ENCODE measurements at places on chromosomes 5 and 9. TPM values are rescaled to one million over a fixed set of nuclear protein-coding genes. Genes with fewer than 3 reads are reported as not detected.

C5orf58 gene
- not detected for total RNA-seq

MLANA gene
- not detected for total RNA-seq

HSD17B3 gene
- 1.5 TPM for total RNA-seq

THOC3 gene
- 70.6 TPM for total RNA-seq

ASS1 gene
- total RNA-seq: not detected

ZNF483 gene
- 22.1 TPM for total RNA-seq

DMRT3 gene
- not detected for total RNA-seq

DNA sequence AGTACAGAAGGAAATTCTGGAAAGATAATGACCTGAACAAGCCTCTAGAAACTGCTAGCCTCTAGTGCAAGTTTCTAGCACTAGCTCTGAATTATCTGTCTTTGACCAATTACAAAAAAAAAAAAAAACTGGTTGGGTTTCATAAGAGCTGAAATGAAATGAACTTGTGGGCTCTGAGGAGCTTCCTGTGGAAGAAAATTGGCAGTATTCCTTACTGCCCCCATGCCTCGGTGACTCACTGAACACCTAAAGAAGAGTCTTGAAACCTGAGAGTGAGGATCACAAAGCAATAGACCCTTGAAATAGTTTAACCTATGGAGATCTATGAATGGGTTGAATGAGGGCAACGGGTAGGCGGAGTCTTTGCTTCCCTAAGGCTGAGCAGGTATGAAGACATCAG is 263.6 kb upstream of the RASA1 start:
- DNase-seq: no peak
- H3K27me3 ChIP-seq: peaks cover 5% of the 10 kb centered on the region
- no peaks in the 10 kb centered on the region for H3K36me3 ChIP-seq
- no peaks in the 10 kb centered on the region for H3K4me1 ChIP-seq
- no peak overlapping the region for H3K4me3 ChIP-seq

DNA sequence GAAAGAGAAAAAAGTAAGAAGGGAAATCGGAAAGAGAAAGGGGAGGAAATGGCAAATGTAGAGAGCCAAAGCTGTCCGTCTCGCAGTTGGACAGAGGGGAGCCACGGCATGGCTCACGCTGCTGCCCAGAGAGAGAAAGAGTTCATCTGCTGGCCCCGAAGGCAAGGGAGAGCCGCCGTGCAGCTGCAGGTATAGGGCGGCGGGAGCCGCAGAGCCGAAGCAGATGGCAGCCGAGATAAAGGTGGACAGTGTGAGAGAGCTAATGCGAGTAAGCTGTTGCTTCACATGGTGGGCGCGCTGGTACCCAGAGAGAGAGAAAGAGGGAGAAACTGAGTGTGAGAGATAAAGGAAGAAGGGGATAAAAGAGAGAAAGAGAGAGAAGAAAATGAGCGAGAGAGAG is 188.4 kb upstream of the PPP1R26 start:
- no peaks in the 10 kb centered on the region for H3K4me1 ChIP-seq
- H3K27ac ChIP-seq: no peak overlapping the region
- H3K27me3 ChIP-seq: no peaks in the 10 kb centered on the region
- DNase-seq: no peak
- H3K4me3 ChIP-seq: no peak overlapping the region
- H3K36me3 ChIP-seq: no peaks in the 10 kb centered on the region

DNA sequence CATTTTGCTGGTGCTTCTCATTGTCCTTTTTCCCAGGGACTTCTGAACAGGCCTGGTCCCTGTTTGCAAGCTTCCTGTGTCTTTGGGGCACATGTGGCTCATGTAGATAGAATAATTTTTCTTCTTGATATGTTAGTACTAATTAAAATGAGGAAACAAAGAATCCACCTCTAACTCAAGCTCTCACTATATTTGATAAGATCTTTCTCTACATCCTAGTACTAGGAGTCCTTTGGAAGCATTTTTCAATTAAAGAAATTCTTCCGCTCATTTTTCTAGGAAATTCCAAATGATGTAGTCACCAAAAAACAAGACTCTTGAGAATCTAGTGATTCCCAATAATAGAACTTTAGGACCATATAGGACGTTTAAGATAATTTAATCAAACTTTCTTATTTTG is 165.3 kb downstream of the SEC61B start:
- no peak overlapping the region for H3K4me3 ChIP-seq
- no peak for DNase-seq
- no peak overlapping the region for H3K27ac ChIP-seq
- no peaks in the 10 kb centered on the region for H3K4me1 ChIP-seq
- H3K36me3 ChIP-seq: no peaks in the 10 kb centered on the region

- peak overlapping the region; percentile 96 for H3K27ac ChIP-seq
- peak overlapping the region; percentile 84 for H3K4me3 ChIP-seq
- no peaks in the 10 kb centered on the region for H3K27me3 ChIP-seq
Observed at GRCh38 chr5:76544268-76544926, 78.8 kb downstream of the F2RL2 start.

DNA sequence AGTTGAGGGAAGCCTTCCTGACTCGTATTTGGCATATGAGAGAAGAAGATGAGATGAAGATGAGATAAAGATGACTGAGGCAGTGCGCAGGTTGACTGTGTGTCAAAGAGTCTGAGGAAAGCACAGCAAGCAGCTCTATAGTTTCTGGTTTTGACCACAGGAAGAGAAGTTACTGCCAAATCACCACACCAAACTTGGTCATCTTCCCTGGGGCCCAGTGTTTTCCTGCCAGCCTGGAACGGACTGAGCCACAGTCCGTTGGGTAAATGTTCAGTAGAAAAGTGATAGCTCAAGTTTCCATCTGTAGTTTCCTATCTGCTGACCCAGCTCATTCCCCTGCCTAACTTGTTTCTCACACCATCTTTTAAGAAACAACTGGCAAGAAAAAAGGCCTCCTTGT is 80.7 kb upstream of the ADAMTS19 start:
- H3K4me1 ChIP-seq: no peaks in the 10 kb centered on the region
- H3K36me3 ChIP-seq: no peaks in the 10 kb centered on the region
- no peak overlapping the region for H3K4me3 ChIP-seq
- no peak overlapping the region for H3K27ac ChIP-seq

- no peak overlapping the region for H3K4me3 ChIP-seq
- DNase-seq: peak; percentile 23
- H3K4me1 ChIP-seq: no peaks in the 10 kb centered on the region
- H3K27ac ChIP-seq: no peak overlapping the region
- H3K27me3 ChIP-seq: peaks cover 2% of the 10 kb centered on the region
- no peaks in the 10 kb centered on the region for H3K36me3 ChIP-seq
Observed at GRCh38 chr9:115591584-115591984, 473.6 kb upstream of the TNC start.

GRCh38 chr5:80106916-80107315 is 71.8 kb downstream of the THBS4 start:
- H3K27me3 ChIP-seq: no peaks in the 10 kb centered on the region
- no peak for DNase-seq
- no peak overlapping the region for H3K4me3 ChIP-seq
- no peaks in the 10 kb centered on the region for H3K4me1 ChIP-seq

DNA sequence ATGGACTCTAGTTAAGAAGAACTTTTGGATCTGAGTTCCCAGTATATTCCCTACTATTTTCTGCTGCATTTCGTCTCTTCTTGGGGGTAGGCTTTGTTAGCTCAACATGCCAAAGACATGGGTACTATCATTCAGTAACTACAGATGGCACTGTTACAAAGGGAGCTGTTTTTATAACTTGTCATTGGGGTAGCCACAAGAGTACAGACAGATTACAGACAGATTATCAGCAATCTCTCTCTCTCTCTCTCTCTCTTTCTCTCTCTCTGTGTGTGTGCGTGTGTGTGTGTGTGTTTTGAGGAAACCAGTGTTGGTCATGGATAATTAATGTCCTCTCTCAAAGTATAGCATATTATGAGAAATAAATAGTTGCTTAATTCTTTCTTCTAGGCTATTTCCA is 116.1 kb downstream of the WDR70 start:
- peaks cover 2% of the 10 kb centered on the region for H3K36me3 ChIP-seq
- no peaks in the 10 kb centered on the region for H3K27me3 ChIP-seq
- H3K27ac ChIP-seq: no peak overlapping the region
- no peak for DNase-seq
- no peak overlapping the region for H3K4me3 ChIP-seq
- H3K4me1 ChIP-seq: no peaks in the 10 kb centered on the region

- no peaks in the 10 kb centered on the region for H3K4me1 ChIP-seq
- no peak for DNase-seq
- no peak overlapping the region for H3K27ac ChIP-seq
- no peaks in the 10 kb centered on the region for H3K27me3 ChIP-seq
- H3K4me3 ChIP-seq: no peak overlapping the region
Observed at GRCh38 chr5:95083606-95084005, 201.3 kb downstream of the MCTP1 start.

All from CD4-positive, CD25-positive, alpha-beta regulatory T cell (primary cell).